ENCODE measurements at places on chromosomes 16 and 17. TPM values are rescaled to one million over a fixed set of nuclear protein-coding genes. Genes with fewer than 3 reads are reported as not detected.
A peak's percentile ranks its signal among the peaks of the same experiment; 100 is the strongest.

The AMZ2 gene
- 28.7 TPM for total RNA-seq

The KRTAP4-4 gene
- not detected for total RNA-seq

The TEKT5 gene
- total RNA-seq, result not detected

The EVPL gene
- total RNA-seq, result 1.4 TPM

DNA sequence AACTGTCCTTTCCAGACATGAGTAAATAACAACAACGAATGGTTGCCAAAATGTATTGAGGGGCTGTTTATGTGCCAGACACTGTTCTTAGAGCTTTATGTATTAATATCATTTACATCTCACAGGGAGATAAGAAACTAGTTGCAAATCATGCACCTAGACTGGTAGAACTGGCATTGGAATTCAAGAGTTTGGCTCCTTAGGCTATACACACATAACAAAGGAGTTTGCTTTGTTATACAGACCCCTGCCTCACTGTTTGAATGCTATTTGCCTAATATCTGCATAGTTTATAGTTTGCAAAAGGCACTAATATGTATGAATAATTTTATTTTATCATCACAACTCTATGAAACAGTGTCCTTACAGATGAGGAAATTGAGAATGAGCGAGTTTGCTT lies 100.0 kb downstream of the FTO start:
- H3K36me3 ChIP-seq, result no peaks in the 10 kb centered on the region
- DNase-seq, result no peak
- H3K27ac ChIP-seq, result no peak overlapping the region
- H3K4me1 ChIP-seq, result no peaks in the 10 kb centered on the region

DNA sequence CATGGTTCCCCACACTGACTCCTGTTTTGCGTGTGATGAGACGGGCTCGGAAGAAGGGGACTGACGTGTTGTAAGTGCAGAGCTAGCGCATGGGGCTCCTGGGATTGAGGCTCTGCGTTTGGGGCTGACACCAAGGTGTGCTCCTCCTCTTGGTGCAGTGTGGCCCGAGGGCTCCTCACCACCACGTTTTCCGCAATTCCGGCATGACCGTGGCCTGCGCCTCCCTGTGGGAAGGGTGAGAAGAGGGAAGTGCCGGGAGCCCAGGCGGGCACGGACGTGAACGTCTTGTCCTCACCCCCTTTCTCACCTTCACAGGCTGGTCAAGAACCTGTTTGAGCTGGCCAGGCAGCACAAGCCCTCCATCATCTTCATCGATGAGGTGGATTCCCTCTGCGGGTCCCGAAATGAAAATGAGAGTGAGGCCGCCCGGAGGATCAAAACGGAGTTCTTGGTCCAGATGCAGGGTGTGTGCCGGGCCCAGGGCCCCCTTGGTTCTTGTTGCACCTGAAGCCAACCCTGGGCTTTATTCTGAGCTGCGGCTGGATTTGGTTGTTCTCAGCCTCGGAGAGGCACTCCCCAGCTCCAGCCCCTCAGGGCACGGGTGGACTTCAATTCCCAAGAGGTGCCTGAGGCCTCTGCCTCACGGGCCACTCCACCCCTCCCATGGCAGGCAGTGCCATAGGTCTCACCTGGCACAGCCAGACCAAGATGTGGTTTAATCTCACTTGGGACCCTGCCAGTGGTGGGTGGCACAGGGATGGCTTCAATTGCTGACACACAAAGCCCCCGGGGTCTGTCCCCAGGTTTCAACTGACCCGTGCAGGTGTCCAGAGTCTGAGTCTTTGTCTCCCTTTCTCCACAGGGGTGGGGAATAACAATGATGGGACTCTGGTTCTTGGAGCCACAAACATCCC lies 8.9 kb downstream of the VPS4A start:
- peaks cover 85% of the 10 kb centered on the region for H3K36me3 ChIP-seq
- H3K4me3 ChIP-seq, result no peak overlapping the region
- H3K4me1 ChIP-seq, result peaks cover 6% of the 10 kb centered on the region
- DNase-seq, result no peak
- no peaks in the 10 kb centered on the region for H3K27me3 ChIP-seq
- no peak overlapping the region for H3K27ac ChIP-seq

DNA sequence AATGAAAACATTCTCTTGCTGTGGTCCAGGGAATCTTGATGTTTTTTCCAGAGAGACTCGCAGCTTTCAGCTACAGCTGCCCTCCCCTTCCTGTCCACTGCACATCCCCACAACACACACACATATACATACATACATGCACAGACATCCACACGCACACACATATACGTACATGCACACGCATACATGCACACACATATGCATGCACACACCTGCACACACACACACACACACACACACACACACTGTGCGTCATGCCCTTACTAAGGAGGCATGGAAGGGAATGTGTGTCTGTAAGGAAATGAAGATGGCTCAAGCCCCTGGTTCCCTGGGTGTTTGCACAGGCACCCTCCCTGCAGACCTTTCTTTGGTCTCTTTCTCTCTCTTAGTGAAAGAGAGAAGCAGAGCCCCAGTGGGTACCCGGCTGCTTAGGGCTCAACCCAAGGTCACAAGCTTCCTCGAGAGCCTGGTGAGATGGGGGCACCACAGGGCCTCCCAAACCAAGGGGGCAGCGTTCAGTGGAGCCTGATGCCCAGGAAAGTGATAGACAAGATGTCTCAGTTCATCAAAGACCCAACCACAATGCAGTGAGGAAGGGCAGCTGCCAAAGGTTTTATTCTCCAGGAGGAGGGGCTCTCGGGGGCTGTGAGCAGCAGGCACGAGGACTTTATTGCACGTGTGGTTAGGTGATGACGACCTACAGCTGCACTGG lies 33.3 kb downstream of the TNFRSF13B start:
- no peak for DNase-seq
- no peaks in the 10 kb centered on the region for H3K27me3 ChIP-seq
- H3K4me3 ChIP-seq, result no peak overlapping the region
- no peak overlapping the region for H3K27ac ChIP-seq
- H3K4me1 ChIP-seq, result no peaks in the 10 kb centered on the region
- no peaks in the 10 kb centered on the region for H3K36me3 ChIP-seq

GRCh38 chr16:84729716-84730320 lies 30.0 kb downstream of the USP10 start:
- peak overlapping the region; percentile 50 for H3K4me3 ChIP-seq
- no peaks in the 10 kb centered on the region for H3K27me3 ChIP-seq
- H3K27ac ChIP-seq, result peak overlapping the region; percentile 63

DNA sequence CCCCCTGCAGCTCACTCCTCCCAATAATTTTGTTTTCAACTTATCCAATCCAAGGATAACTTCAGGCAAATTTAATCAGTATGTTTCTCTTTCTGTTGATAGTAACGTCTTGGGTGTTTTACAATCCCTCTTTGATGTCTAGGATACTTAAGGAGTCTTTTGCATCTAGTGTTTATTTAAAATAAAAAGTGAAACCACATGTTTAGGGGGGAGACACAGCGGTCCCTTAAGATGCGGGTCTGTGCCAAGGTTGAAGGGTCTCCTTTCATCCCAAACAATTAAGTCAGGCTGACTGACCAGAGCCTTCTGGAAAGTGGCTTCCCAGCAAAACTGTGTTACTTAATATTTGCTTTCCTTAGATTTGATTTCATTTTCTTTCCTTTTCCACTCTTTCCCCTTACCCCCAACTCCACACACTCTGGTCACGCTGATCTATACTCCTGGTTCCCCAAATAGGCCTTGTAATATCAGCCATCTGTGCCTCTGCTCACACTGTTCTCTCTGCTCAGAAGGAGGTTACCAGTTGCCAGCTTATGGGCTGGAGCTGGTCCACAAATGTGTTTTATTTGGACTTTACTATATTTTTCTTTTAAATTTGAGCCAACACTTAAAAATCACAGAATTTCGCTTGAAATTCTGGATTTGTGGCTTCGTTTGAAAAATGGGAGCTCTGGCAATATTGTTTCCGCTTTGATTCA lies 11.2 kb downstream of the ANKS4B start:
- no peak for DNase-seq
- H3K27me3 ChIP-seq, result no peaks in the 10 kb centered on the region
- no peaks in the 10 kb centered on the region for H3K4me1 ChIP-seq
- H3K4me3 ChIP-seq, result no peak overlapping the region

DNA sequence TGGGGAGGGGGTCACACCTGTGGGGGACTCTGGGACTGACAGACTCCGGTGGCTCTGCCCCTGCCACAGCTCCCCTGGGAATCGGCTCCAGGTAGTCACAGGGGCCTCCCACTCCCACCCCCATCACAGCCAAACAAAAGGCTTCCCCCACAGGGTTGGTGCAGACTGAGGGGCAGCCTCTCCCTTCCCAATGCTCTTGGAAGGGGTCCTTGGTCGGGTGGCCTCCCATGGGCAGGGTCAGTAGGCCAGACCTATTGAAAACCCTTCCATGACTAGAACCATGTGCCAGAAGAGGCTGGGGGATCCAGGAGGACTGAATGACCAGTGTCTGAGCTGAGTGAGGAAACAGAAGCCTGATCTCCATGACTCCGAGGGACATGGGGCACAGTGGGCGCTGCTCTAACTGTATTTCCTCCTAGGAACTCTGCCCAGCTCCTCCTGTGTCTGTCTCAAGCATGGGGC lies 28.6 kb downstream of the TK2 start:
- H3K27ac ChIP-seq, result peak overlapping the region; percentile 76
- H3K27me3 ChIP-seq, result no peaks in the 10 kb centered on the region
- peaks cover 7% of the 10 kb centered on the region for H3K36me3 ChIP-seq
- no peak overlapping the region for H3K4me3 ChIP-seq
- no peak for DNase-seq

GRCh38 chr17:77332034-77332971 lies 191.5 kb downstream of the SEC14L1 start:
- H3K27ac ChIP-seq, result no peak overlapping the region
- peaks cover 4% of the 10 kb centered on the region for H3K4me1 ChIP-seq
- H3K27me3 ChIP-seq, result no peaks in the 10 kb centered on the region
- H3K36me3 ChIP-seq, result no peaks in the 10 kb centered on the region
- peak overlapping the region; percentile 65 for H3K4me3 ChIP-seq
- no peak for DNase-seq

GRCh38 chr17:32819787-32820186 lies 57.1 kb downstream of the MYO1D start:
- DNase-seq, result no peak
- no peaks in the 10 kb centered on the region for H3K27me3 ChIP-seq
- H3K36me3 ChIP-seq, result no peaks in the 10 kb centered on the region
- peaks cover 42% of the 10 kb centered on the region for H3K4me1 ChIP-seq
- H3K27ac ChIP-seq, result peak overlapping the region; percentile 74
- peak overlapping the region; percentile 51 for H3K4me3 ChIP-seq

GRCh38 chr16:1300664-1301476 lies 8.6 kb upstream of the UBE2I start:
- H3K4me3 ChIP-seq, result no peak overlapping the region
- no peak for DNase-seq
- no peaks in the 10 kb centered on the region for H3K27me3 ChIP-seq
- H3K4me1 ChIP-seq, result no peaks in the 10 kb centered on the region

GRCh38 chr17:32931686-32932085 lies 3.7 kb downstream of the TMEM98 start:
- no peak overlapping the region for H3K4me3 ChIP-seq
- no peak overlapping the region for H3K27ac ChIP-seq
- peaks cover 22% of the 10 kb centered on the region for H3K36me3 ChIP-seq
- no peak for DNase-seq
- peaks cover 12% of the 10 kb centered on the region for H3K4me1 ChIP-seq

Data from thoracic aorta (tissue), 2 donors.